ENCODE measurements at places on chromosomes 12 and 14.

GRCh38 chr12:112468046-112468445 lies 49.3 kb downstream of the PTPN11 start:
- H3K27ac ChIP-seq = no peak overlapping the region
- peaks cover 21% of the 10 kb centered on the region for H3K36me3 ChIP-seq
- no peaks in the 10 kb centered on the region for H3K4me1 ChIP-seq
- H3K27me3 ChIP-seq = no peaks in the 10 kb centered on the region

DNA sequence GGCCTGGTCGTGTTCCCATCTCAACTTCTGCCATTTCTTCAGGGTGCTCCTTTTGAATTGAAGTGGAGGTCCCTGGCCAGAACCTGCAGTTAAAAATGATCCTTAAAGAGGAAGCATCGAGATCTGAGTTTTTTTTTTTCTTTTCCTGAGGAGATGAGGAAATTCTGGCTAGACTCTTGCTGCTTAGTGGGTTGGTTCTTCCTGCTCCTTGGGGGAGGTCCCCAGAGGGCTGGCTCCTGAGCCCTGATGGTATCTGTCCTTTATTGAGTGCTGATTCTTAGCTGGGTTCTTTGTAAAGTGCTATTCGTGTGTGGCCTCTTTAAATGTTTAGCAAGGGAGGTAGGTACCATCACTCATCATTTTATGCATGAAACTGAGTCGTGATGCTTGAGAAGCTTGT lies 11.7 kb downstream of the PELI2 start:
- H3K4me3 ChIP-seq = no peak overlapping the region
- no peaks in the 10 kb centered on the region for H3K36me3 ChIP-seq
- DNase-seq = no peak
- H3K27me3 ChIP-seq = no peaks in the 10 kb centered on the region

DNA sequence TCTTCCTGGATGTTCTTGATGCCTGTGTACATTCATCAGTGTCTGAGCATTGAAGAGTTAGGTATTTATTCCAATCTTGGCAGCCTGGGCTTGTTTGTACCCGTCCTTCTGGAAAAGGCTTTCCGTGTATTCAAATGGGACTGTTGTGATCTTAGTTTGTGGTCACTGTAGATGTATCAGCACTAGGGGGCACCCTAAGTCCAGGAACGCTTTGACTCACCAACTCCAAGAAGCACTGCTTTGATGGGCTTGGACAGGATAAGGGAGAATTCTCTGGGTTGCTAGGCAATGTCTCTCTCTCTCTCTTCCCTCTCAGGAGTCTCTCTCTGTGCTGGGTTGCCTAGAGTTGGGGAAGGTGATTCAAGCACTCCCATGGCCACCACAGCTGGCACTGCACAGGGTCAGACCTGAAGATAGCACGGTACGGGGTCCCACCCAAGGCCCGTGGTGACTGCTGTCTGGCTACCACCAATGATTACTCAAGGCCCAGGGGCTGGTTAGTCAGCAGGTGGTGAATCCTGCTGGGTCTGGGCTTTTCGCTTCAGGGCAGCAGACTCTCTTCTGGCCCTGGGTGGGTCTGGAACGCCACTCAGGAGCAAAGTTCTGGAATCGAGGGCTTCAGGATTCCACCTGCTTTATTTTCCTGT lies 211.1 kb upstream of the RGS6 start:
- no peak overlapping the region for H3K4me3 ChIP-seq
- H3K36me3 ChIP-seq = peaks cover 24% of the 10 kb centered on the region
- no peak overlapping the region for H3K27ac ChIP-seq
- H3K27me3 ChIP-seq = no peaks in the 10 kb centered on the region

- H3K27ac ChIP-seq = no peak overlapping the region
- H3K36me3 ChIP-seq = no peaks in the 10 kb centered on the region
- no peaks in the 10 kb centered on the region for H3K4me1 ChIP-seq
- H3K27me3 ChIP-seq = no peaks in the 10 kb centered on the region
- DNase-seq = no peak
Measured at GRCh38 chr12:11071414-11071813, 9.3 kb upstream of the TAS2R46 start.

- no peaks in the 10 kb centered on the region for H3K27me3 ChIP-seq
- peaks cover 33% of the 10 kb centered on the region for H3K36me3 ChIP-seq
- H3K4me3 ChIP-seq = peak overlapping the region; percentile 84
- H3K4me1 ChIP-seq = peaks cover 63% of the 10 kb centered on the region
Measured at GRCh38 chr12:50927766-50928224, 24.5 kb upstream of the HIGD1C start.

DNA sequence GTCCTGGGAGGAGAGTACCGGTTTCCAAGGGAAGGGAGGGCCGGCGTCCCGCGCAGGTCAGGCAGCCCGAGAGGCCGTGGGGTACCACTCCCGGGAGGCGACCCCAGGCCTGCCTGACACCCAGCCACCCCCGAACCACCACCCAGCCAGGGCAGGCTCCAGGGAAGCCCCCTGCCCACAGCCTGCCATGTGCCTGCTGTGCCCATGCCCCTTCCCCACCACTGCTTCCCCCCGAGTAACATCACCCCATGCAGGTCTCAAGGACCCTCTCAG lies 2.3 kb downstream of the NUDT14 start:
- H3K36me3 ChIP-seq = no peaks in the 10 kb centered on the region
- H3K27ac ChIP-seq = no peak overlapping the region
- no peak for DNase-seq
- no peak overlapping the region for H3K4me3 ChIP-seq

GRCh38 chr14:32013083-32013482 lies 64.0 kb upstream of the ARHGAP5 start:
- H3K4me3 ChIP-seq = no peak overlapping the region
- DNase-seq = no peak
- H3K27ac ChIP-seq = no peak overlapping the region

- no peaks in the 10 kb centered on the region for H3K36me3 ChIP-seq
- peak; percentile 44 for DNase-seq
- H3K4me1 ChIP-seq = peaks cover 4% of the 10 kb centered on the region
- H3K27me3 ChIP-seq = peaks cover 44% of the 10 kb centered on the region
- H3K27ac ChIP-seq = no peak overlapping the region
- no peak overlapping the region for H3K4me3 ChIP-seq
Measured at GRCh38 chr12:31234955-31235867, 90.7 kb downstream of the SINHCAF start.

DNA sequence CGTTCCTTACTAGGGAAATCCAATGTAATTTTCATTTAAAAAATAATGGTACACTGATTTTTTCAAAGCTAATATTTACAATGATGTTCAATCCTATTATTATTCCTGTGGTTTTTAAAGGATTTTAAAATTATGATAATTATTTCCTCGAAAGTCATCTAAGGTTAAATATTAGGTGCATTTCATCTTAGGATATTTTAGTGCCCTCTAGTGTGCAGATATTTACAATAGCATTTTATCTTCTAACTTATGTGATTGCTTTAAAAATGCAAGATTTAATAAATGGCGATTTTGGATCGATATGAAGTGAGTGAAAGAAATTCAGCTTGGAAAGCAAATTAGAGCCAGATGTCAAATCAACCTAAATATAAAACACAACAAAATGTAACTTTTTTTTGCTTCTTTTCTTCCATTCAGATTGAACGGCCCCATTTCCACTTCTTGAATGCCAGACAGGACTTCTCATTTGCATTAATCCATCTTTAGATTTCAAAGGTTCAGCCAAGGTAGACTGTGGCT lies 293.5 kb downstream of the SLC6A15 start:
- no peaks in the 10 kb centered on the region for H3K4me1 ChIP-seq
- H3K36me3 ChIP-seq = no peaks in the 10 kb centered on the region
- DNase-seq = no peak
- no peak overlapping the region for H3K4me3 ChIP-seq
- no peaks in the 10 kb centered on the region for H3K27me3 ChIP-seq

- no peak overlapping the region for H3K27ac ChIP-seq
- no peak overlapping the region for H3K4me3 ChIP-seq
- peaks cover 15% of the 10 kb centered on the region for H3K27me3 ChIP-seq
- peaks cover 4% of the 10 kb centered on the region for H3K4me1 ChIP-seq
- DNase-seq = no peak
Measured at GRCh38 chr12:106901276-106901675, 54.4 kb upstream of the TMEM263 start.

- no peak for DNase-seq
- H3K27me3 ChIP-seq = no peaks in the 10 kb centered on the region
Measured at GRCh38 chr12:71636704-71637115, 26.9 kb downstream of the ZFC3H1 start.

DNA sequence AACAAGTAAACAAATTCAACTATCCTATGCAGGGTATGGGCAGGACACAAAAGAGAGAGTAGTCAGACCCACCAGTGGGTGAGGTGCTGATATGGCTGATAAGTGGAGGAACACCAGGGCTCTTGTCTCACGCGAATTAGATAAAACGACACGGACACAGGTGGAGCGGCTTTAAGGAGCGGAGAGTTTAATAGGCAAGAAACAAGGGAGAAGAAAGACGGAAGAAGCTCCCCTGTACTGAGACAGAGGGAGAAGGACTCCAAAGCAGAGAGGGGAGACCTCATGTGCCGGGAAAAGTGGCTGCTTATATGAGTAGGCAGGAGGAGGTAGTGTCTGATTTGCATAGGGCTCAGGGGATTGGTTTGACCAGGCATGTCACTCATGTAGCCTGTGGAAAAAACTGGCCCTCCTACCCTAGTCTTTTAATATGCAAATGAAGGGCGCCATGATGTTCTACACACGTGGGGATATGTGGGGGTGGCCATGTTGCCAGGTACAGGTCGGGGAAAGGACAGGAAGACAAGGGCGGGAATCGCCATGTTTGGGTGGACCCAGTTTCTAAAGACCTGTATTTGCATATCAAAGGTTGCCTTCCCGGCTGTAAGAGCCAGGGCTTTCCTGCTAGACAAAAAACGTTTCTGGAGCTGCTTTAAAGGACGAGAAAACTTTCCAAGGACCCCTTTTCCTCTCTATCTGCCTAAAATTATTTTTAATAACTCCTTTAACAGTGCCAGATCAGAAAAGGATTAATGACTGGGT lies 28.8 kb downstream of the RPGRIP1 start:
- peak; percentile 90 for DNase-seq
- H3K36me3 ChIP-seq = no peaks in the 10 kb centered on the region
- H3K4me1 ChIP-seq = peaks cover 14% of the 10 kb centered on the region
- peak overlapping the region; percentile 75 for H3K27ac ChIP-seq
- peak overlapping the region; percentile 47 for H3K4me3 ChIP-seq

GRCh38 chr14:101034986-101035385 lies 131.5 kb upstream of the RTL1 start:
- no peak for DNase-seq
- H3K4me1 ChIP-seq = no peaks in the 10 kb centered on the region
- no peak overlapping the region for H3K4me3 ChIP-seq
- H3K27ac ChIP-seq = no peak overlapping the region

DNA sequence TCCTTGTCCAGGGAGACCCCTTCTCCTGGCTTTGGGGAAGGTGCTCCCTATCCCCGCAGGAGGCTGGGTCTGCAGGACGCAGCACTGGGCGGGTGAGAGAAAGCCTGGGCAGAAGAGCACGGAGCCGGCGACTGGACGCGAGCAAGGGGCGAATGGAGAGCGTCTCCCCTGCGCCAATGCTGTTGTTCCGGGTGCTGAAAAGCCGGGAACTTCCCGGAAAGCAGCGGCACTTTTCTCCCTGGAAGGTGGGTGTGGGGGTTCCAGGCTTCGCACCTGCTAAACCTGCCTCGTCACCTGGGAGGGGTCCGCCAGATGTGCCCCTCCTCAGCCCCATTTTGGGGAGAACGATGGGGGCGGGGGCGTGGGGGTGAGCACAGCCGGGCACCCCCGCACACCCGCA lies 417.1 kb upstream of the TMTC1 start:
- no peak overlapping the region for H3K27ac ChIP-seq
- no peaks in the 10 kb centered on the region for H3K36me3 ChIP-seq
- peaks cover 18% of the 10 kb centered on the region for H3K27me3 ChIP-seq

GRCh38 chr14:40599725-40600124 lies 1007.0 kb upstream of the LRFN5 start:
- H3K27ac ChIP-seq = no peak overlapping the region
- H3K4me1 ChIP-seq = no peaks in the 10 kb centered on the region
- no peaks in the 10 kb centered on the region for H3K27me3 ChIP-seq
- no peak for DNase-seq
- H3K36me3 ChIP-seq = no peaks in the 10 kb centered on the region

DNA sequence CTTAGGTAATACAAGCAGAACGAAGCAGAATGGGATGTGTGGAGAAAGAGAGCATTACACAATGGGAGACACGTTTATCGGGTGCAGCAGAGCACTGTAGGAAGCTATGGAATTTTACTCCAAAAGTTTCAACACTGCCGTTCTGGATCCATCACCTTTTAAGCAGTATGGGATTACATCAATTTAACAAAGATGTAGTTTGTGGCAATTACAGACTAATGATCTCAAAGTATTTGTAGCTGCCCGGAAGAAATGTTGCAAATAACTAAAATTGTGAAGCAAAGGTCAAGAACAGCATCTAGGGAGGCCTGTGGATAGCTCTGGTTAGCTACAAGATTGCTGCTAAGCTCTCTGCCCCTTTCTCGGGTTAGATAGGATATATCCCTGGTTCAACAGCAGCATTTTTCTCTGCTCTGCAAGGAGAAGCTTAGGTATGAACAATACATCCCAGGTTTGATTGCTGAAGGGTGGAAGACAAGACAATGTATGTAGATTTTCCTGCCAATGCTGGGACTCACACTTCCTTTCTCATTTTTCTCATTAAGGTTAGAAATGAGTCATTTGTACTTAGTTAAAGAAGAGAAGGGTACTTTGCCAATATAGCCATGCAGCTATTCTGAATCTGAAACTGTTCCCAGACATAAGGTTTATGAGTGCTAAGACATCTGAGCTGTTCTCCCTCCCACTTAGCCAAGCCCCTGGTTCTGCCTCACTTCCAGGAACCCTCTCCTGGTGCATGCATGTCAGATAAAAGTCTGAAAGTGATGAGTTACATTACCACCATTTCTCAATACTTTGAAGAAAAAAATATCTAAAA lies 75.0 kb upstream of the HIF1A start:
- H3K27ac ChIP-seq = no peak overlapping the region
- H3K4me1 ChIP-seq = peaks cover 5% of the 10 kb centered on the region
- no peaks in the 10 kb centered on the region for H3K27me3 ChIP-seq
- DNase-seq = no peak
- no peaks in the 10 kb centered on the region for H3K36me3 ChIP-seq

DNA sequence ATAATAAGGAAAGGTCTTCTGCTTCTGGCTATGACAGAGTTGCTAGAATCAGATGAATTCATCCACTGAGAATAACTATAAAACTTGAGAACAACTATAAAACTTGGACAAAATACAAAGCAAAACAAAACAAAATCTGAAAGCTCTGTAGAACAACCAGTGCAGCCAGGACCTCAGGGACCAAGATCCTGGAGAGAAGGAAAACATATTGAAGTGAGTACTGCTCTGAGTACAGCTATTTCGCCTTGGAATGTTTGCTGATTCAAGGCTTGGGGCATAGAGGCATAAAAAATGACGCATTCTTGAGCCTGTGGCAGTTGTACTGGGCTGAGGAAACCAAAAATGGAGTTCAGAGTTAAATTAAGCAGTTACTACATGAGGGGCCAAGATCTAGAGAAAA lies 21.7 kb downstream of the FOXA1 start:
- H3K4me1 ChIP-seq = no peaks in the 10 kb centered on the region
- no peak for DNase-seq
- no peak overlapping the region for H3K4me3 ChIP-seq
- no peaks in the 10 kb centered on the region for H3K27me3 ChIP-seq

- H3K27ac ChIP-seq = no peak overlapping the region
- peaks cover 7% of the 10 kb centered on the region for H3K4me1 ChIP-seq
- DNase-seq = no peak
- H3K27me3 ChIP-seq = no peaks in the 10 kb centered on the region
- no peaks in the 10 kb centered on the region for H3K36me3 ChIP-seq
Measured at GRCh38 chr12:14982991-14983390, 10.1 kb downstream of the PDE6H start.

All from lower lobe of right lung (tissue), 2 donors.